NCI-H187 (cell line): ENCODE measurements at places on chromosomes 7 and 10.

- DNase-seq = no peak
Measured at GRCh38 chr7:28533267-28533666, 120.9 kb downstream of the CREB5 start.

DNA sequence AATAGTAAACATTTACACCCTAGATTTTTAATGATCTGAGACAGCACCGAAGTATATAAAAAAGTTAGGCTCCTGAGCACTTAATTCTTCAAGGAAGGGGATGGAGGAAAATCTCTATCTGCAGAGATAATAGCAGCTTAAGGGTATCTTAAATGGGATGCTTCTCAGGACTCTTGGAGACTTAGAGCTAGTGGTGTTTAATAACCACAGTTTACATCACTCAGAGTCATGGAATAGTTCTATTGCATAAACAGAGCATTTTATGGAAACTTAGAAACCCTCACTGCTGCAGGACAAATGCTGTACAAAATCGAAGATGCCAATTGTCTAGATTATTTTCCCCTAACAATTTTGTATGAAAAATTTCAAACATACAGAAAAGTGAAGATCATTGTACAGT, 398.9 kb upstream of the GALNT17 start:
- no peak for DNase-seq

DNA sequence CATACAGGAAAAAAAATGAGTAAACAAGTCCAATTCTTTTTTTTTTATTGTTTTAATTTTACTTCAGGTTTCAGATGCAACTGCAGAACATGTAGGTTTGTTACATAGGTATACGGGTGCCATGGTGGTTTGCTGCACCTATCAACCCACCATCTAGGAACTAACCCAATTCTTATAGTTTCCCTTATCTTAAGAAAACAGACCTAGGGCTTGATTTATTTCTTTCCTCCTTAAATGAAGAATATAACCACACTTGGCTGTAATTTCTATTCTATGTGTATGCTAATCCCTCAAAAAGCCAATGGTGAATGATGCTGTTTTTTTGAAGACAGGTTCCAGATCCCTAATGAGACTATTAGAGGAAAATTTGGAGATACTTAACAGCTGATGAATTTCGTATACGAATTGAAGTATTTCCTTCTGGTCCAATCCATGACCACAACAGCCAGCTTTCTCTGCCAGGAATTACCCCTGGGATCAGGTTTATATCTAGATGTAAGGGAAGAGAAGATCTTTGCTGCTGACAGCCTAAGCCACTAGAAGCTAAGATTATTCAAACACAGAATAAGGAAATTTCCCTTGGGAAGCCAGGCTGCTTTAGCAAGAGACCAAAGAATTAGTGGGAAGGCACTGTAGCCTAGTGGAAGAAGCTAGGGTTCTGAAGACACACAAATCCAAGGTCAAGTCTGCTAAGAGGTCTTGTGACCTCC, 115.8 kb downstream of the INHBA start:
- DNase-seq = no peak

GRCh38 chr10:26296360-26296759, 79.8 kb downstream of the GAD2 start:
- no peak for DNase-seq

DNA sequence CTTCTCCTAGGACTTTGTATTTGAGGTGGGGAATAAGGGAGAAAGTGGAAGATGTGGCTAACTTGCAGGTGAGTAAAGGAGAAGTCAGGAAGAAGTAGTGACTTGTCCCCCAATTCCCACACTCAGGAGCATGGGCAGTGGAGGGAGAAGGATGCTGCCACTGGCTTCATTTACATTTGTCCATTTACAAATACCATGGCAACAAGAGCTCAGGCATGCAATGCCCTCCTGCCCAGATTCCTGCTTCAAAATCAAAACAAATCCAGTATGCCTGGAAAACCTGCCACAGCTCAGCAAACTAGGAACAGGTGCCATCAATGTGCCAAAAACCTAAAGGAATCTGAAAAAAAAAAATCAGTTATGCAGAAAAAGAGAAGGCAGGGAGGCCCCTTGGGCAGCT, 139.9 kb downstream of the KCNMA1 start:
- DNase-seq = no peak

GRCh38 chr10:77237120-77237519, 400.5 kb downstream of the KCNMA1 start:
- no peak for DNase-seq

DNA sequence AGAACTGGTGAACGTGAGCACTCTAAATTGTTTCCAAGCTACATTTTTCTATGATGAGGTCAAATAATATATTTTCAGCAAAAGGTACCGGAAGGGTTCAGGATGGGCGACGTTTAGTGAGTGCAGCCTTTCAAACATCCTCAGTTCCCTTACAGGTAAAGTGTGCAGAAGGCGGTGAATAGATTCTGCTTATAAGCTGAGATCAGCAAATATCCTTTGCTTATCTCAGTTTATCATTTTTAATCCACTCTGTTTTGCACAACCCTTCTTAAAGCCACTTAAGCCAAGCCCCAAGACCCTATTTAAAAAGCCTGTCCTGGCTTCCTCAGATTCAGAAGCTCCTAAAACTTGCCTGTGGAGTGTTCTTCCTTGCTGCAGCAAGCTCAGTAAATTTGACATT, 103.1 kb upstream of the DGKB start:
- DNase-seq = no peak

GRCh38 chr7:130912862-130913638, 179.0 kb upstream of the KLF14 start:
- no peak for DNase-seq

- DNase-seq = no peak
Measured at GRCh38 chr7:51292596-51292995, 24.0 kb downstream of the COBL start.

- no peak for DNase-seq
Measured at GRCh38 chr10:63901228-63901627, 380.0 kb downstream of the REEP3 start.
